Gastrocnemius medialis (tissue), 4 donors: ENCODE measurements at places on chromosomes 11 and 22. TPM values are rescaled to one million over a fixed set of nuclear protein-coding genes. Genes with fewer than 3 reads are reported as not detected.

Gene RAB30
- total RNA-seq, result 57.1 TPM

Gene TMPRSS4
- total RNA-seq, result not detected

Gene NFAM1
- 0.58 TPM for total RNA-seq

Gene CDCA5
- not detected for total RNA-seq

Gene SNX32
- 0.11 TPM for total RNA-seq

GRCh38 chr11:87173185-87174039, 135.7 kb downstream of the TMEM135 start:
- no peaks in the 10 kb centered on the region for H3K27me3 ChIP-seq
- no peak overlapping the region for H3K4me3 ChIP-seq
- H3K4me1 ChIP-seq, result peaks cover 18% of the 10 kb centered on the region
- no peaks in the 10 kb centered on the region for H3K36me3 ChIP-seq
- no peak overlapping the region for H3K27ac ChIP-seq

GRCh38 chr11:27672836-27673464, 27.3 kb downstream of the BDNF start:
- H3K27me3 ChIP-seq, result no peaks in the 10 kb centered on the region
- no peaks in the 10 kb centered on the region for H3K4me1 ChIP-seq
- DNase-seq, result no peak

GRCh38 chr22:37925330-37925729, 19.2 kb downstream of the MICALL1 start:
- H3K4me1 ChIP-seq, result no peaks in the 10 kb centered on the region

DNA sequence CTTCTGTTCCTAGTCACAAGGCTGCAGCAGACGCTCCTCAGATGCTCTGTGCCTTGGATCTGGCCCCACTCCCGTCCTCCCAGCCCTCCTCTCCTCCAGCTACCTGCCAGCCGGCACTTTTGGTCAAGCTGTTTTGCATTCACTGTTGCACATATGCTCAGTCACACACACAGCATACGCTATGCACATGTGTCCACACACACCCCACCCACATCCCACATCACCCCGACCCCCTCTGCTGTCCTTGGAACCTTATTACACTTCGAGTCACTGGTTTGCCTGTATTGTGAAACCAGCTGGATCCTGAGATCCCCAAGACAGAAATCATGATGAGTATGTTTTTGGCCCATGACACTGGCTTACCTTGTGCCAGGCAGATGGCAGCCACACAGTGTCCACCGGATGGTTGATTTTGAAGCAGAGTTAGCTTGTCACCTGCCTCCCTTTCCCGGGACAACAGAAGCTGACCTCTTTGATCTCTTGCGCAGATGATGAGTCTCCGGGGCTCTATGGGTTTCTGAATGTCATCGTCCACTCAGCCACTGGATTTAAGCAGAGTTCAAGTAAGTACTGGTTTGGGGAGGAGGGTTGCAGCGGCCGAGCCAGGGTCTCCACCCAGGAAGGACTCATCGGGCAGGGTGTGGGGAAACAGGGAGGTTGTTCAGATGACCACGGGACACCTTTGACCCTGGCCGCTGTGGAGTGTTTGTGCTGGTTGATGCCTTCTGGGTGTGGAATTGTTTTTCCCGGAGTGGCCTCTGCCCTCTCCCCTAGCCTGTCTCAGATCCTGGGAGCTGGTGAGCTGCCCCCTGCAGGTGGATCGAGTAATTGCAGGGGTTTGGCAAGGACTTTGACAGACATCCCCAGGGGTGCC, 109.8 kb downstream of the BCR start:
- H3K27me3 ChIP-seq, result no peaks in the 10 kb centered on the region
- H3K27ac ChIP-seq, result no peak overlapping the region
- H3K36me3 ChIP-seq, result no peaks in the 10 kb centered on the region
- H3K4me3 ChIP-seq, result no peak overlapping the region
- H3K4me1 ChIP-seq, result no peaks in the 10 kb centered on the region

GRCh38 chr22:19058713-19059451, 63.3 kb downstream of the DGCR2 start:
- peaks cover 10% of the 10 kb centered on the region for H3K4me1 ChIP-seq
- DNase-seq, result no peak
- no peak overlapping the region for H3K4me3 ChIP-seq
- no peaks in the 10 kb centered on the region for H3K27me3 ChIP-seq
- no peak overlapping the region for H3K27ac ChIP-seq

GRCh38 chr11:18527512-18527911, 770 bp upstream of the TSG101 start:
- no peaks in the 10 kb centered on the region for H3K27me3 ChIP-seq
- peak overlapping the region; percentile 95 for H3K27ac ChIP-seq
- DNase-seq, result no peak
- H3K4me3 ChIP-seq, result peak overlapping the region; percentile 96
- peaks cover 26% of the 10 kb centered on the region for H3K4me1 ChIP-seq

GRCh38 chr11:1041936-1042608, 5.6 kb upstream of the MUC6 start:
- H3K4me3 ChIP-seq, result no peak overlapping the region
- H3K27me3 ChIP-seq, result peaks cover 14% of the 10 kb centered on the region
- DNase-seq, result no peak
- H3K4me1 ChIP-seq, result no peaks in the 10 kb centered on the region

- H3K36me3 ChIP-seq, result no peaks in the 10 kb centered on the region
- H3K4me1 ChIP-seq, result peaks cover 3% of the 10 kb centered on the region
- DNase-seq, result no peak
- no peak overlapping the region for H3K4me3 ChIP-seq
- no peaks in the 10 kb centered on the region for H3K27me3 ChIP-seq
Observed at GRCh38 chr11:121350314-121351082, 57.9 kb downstream of the SC5D start.

DNA sequence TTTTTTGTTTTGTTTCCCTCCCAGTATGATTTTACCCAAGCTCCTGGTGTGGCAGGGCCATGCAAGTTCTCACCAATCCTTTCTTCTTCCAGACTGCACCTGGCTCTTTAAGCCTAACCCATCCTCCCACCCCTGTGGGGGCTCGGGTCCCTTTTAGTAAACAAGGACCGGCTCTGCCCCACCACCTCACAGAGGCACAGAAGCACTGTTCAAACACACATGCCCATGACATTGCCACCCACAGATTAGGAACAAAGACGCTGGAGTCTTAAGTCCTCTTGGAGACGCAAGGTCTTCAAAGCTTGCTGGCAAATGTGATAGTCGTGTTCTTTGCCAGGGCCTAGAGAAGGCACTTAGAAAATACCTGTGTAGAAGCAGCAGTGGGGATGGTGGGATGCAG, 18.9 kb downstream of the UQCR10 start:
- H3K4me1 ChIP-seq, result peaks cover 19% of the 10 kb centered on the region
- DNase-seq, result no peak
- no peaks in the 10 kb centered on the region for H3K36me3 ChIP-seq
- no peak overlapping the region for H3K4me3 ChIP-seq
- H3K27ac ChIP-seq, result no peak overlapping the region
- H3K27me3 ChIP-seq, result no peaks in the 10 kb centered on the region

- no peaks in the 10 kb centered on the region for H3K27me3 ChIP-seq
- no peaks in the 10 kb centered on the region for H3K36me3 ChIP-seq
- no peaks in the 10 kb centered on the region for H3K4me1 ChIP-seq
Observed at GRCh38 chr22:22404598-22405284, 103.8 kb downstream of the ZNF280B start.
